ENCODE measurements at places on chromosomes 12 and 14.

DNA sequence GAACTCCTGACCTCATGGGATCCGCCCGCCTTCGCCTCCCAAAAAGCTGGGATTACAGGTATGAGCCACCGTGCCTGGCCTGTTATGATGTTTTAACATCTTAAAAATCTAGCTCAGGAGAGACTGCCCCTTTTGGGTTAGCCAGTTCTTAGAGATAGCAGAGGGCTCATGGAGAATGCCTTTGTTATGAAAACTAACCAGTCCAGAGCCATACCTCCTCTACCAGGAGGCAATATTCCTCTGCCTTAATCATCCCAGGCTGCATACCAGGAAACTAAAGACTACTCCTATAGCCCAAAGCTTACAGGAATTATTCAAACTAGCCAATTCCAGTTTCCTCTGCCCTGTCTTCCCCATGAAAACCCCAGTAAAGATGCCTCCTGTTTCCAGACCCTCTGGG lies 96.0 kb upstream of the MDM1 start:
- DNase-seq = no peak

DNA sequence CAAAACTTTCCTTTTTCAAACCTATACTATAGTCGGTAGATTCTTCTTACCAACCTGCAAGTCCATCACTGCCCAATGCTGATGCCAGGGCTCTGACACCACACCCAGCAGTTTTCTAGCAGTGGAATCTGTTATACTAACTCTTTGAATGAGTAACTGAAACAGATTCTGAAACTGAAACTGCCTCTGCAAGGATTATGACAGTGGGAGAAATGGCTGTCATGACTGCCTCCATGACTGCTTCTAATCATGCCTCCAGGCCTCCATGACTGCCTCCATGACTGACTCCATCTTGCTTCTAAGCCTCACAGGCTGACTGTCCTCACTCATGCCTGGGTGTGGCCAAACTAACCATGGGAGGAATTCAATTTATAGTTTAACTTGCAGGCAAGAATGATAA lies 29.4 kb upstream of the OXA1L start:
- no peak for DNase-seq

DNA sequence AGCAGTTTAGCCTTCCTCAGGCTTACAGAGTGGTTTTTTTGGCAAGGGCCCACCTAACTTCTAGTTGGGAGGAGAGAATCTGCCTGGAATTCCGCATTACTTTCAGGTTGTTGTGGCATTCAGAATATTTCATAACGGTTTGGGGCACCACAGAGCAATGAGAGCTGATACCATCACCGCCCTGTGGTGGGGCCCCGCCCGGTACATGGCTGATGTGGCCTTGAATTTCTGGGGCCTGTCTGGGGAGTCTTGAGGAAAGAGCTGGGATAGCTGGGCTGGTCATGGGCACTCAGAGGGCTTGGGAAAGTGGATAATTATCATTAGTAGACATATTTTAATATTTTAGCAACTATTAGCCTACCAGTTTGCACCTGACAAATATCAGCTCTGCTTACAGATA lies 4.2 kb downstream of the TESPA1 start:
- DNase-seq = no peak

DNA sequence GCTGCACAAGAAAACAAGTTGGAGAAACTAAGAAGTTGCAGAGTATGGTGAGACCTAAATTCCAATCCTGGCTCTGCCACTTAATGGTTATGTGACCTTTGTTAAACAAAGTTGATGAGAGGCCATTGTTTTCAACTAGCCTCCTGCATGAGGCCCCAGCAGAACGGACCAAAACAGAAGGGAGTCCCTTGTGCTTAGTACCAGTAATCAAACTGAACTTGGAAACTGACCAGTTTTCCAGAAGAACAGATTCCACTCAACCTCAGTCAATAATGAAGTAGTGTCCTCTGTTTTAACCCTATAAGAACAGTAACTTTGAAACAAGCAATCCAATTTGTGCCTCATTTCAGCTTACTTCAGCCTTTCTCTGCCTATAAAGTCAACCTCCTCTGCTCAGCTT lies 69.9 kb downstream of the C12orf56 start:
- DNase-seq = no peak

GRCh38 chr12:10082117-10082874 lies 16.5 kb downstream of the CLEC1A start:
- no peak for DNase-seq

- no peak for DNase-seq
Observed at GRCh38 chr12:109197327-109197726, 80.9 kb downstream of the ACACB start.

DNA sequence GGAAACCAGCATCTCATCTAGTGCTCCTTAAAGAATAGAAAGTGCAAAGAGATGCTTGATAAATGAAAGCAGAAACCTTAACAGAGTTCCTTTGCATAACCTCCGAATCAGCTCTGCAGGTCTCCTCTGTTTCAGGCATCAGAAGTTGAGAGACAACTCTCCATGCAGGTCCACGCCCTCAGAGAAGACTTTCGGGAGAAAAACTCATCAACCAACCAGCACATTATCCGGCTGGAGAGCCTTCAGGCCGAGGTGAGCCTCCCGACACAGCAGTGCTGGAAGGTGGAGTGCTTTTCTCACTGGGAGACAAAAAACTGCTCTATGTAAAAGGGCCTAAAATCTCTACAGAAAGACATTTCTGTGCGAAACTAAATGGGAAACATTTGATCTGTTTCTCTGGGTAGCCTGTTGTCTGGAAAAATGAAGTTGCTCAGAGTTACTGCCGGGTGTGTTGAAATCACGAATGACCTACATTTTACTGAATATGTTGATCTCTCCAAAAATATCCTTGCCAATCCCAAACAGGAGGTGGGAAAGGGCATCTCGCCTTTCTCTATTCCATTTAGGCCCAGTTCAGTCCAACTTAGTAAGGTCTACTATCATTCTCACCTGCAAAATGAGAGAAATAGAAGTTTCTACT lies 54.9 kb downstream of the RAB35 start:
- DNase-seq = no peak

GRCh38 chr12:108187831-108188230 lies 58.7 kb downstream of the WSCD2 start:
- DNase-seq = no peak

Data from femur (tissue), 1 donor.